Left ventricle myocardium inferior (tissue), 1 donor: ENCODE measurements at places on chromosomes 1 and 21. TPM values are rescaled to one million over a fixed set of nuclear protein-coding genes. Genes with fewer than 3 reads are reported as not detected.

DNA sequence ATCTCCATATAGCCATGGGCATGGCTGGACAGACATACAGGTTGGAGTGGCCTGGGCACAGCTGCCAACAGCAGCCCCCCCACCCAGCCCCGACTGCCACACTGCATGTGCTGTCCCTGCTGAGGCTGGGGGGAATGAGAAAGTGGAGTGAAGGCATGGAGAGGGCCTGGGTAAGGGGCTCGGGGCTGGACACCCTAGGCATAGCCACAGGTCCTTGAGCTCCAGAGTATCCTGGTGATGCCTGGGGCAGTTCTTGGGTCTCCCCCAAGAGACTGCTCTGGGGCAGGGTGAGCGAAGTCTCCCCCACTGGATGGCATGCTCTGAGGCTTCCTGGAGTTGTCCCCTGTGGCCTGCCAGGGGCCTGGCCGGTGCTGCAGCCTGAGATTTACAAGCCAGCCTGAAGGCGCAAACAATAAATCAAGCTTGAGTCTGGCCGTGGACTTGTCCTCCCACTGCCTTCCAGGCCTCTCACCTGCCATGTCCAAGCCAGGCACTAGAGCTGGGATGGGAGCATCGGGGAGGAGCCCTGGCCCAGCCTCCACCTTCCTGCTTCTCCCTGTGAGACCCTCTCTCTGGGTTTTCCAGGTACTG is 53.6 kb downstream of the FOXO6 start:
- peaks cover 16% of the 10 kb centered on the region for H3K27me3 ChIP-seq
- H3K4me1 ChIP-seq = peaks cover 22% of the 10 kb centered on the region
- DNase-seq = no peak

DNA sequence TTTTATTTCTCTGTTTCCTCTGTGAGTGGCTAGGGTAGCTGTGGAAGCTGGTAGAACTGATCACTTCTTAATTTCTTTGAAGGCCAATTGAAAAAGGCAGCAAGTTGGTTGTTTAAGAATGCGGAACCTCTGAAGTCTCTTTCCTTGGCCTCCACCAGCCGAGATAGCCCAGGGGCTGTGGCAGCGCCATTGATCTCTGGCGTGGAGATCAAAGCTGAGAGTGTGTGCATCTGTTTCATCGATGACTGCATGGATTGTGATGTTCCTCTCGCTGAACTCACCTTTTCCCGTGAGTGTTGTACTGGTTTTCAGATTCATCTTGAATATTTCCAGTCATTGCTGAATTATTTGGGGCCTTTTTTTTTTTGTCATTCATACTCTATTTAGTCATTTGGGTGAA is 97.7 kb downstream of the VPS13D start:
- H3K27ac ChIP-seq = no peak overlapping the region
- peaks cover 71% of the 10 kb centered on the region for H3K36me3 ChIP-seq
- no peak for DNase-seq
- H3K4me3 ChIP-seq = no peak overlapping the region
- no peaks in the 10 kb centered on the region for H3K27me3 ChIP-seq

OR2L5 gene
- not detected for total RNA-seq

DNA sequence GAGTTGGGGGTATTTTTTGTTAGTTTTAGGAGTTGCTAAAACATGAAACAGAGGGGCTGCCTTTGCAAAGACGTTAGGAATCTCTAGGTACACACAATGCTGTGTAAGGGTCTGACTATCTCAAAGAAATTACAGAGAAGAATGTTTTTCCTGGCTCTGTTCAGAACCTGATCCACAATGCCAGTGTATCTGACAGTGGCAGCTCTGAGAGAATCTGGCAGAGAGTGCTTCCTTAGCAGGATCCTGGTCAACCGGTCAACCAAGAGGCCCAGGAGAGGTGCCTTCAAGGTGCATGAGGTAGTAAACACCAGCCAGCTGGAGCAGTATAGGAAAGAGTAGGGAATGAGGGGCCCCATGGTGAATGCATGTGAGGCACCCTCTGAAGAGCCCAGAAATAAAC is 40.9 kb upstream of the RGS1 start:
- H3K27me3 ChIP-seq = no peaks in the 10 kb centered on the region
- no peak overlapping the region for H3K4me3 ChIP-seq
- no peak overlapping the region for H3K27ac ChIP-seq
- peaks cover 11% of the 10 kb centered on the region for H3K4me1 ChIP-seq
- H3K36me3 ChIP-seq = no peaks in the 10 kb centered on the region

GRCh38 chr1:171864308-171864707 is 23.0 kb downstream of the DNM3 start:
- H3K27ac ChIP-seq = no peak overlapping the region
- H3K36me3 ChIP-seq = no peaks in the 10 kb centered on the region
- no peak overlapping the region for H3K4me3 ChIP-seq
- H3K27me3 ChIP-seq = no peaks in the 10 kb centered on the region

TTC39A gene
- total RNA-seq = 25.7 TPM

IL12RB2 gene
- total RNA-seq = 0.33 TPM

GRCh38 chr1:213369465-213369864 is 318.4 kb downstream of the RPS6KC1 start:
- no peaks in the 10 kb centered on the region for H3K36me3 ChIP-seq

DNA sequence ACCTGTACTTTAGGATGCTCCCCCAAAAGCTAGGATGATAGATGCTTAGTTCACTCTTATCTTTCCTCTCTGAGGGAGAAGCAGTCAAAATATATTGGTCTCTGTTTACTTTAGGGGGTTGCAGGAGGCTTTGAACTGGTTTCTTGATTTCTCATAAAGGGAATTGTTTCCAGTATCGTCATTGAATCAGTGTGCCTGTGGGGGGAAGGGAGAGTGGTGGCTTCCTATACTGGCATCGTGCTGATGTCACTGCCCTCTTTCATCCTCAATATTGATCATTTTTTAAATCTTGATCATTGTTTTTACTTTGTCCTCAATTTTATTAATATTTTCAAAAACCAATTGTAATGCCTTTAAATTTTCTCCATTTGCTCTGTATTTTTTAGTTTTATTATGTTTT is 40.2 kb upstream of the CFHR3 start:
- H3K27me3 ChIP-seq = no peaks in the 10 kb centered on the region
- H3K36me3 ChIP-seq = peaks cover 16% of the 10 kb centered on the region
- no peak for DNase-seq
- no peak overlapping the region for H3K4me3 ChIP-seq
- H3K27ac ChIP-seq = no peak overlapping the region

DNA sequence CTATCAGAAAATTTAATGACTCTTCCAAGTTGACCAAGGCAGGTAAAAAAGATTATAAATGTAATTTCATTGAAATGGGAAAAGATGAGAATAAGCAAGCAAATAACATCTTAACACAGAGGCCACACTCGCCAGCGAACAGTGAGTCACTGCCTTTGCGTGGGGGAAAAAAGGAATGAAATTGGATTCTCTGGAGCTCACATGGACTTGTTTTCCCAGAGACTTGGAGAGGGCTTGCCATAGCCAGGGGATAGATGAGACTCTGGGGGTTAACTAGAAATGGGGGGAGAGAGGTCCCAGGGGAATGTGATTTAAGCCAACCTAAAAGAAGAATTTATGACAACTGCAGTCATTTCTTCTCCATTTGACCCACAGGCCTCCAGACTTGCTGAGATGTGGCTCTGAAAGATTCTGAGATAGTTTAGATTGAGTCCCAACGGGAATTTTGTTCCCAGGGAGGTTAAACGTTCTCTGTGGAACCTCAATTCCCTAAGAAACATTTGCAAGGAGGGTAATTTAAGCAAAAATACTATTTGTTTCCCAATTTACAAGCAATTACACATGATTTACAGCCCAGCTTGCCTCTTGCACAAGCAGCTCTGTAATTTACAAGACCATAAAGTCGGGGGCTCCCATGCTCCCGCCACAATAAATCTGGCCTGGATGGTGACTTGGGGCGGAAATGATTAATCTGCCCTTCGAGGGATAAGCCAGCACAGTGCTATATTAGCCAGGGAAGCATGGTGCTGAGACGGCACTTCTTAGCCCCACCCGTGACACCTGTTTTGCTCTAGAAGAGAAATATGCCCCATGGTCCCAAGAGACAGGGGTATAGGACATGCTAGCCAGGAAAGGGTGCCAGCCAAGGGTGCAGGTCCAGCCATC is 68.8 kb downstream of the GRIK3 start:
- no peak for DNase-seq
- H3K4me3 ChIP-seq = no peak overlapping the region
- no peaks in the 10 kb centered on the region for H3K4me1 ChIP-seq
- no peak overlapping the region for H3K27ac ChIP-seq
- no peaks in the 10 kb centered on the region for H3K36me3 ChIP-seq
- H3K27me3 ChIP-seq = peaks cover 37% of the 10 kb centered on the region

- H3K27ac ChIP-seq = no peak overlapping the region
- no peak for DNase-seq
- no peak overlapping the region for H3K4me3 ChIP-seq
- peaks cover 30% of the 10 kb centered on the region for H3K36me3 ChIP-seq
These were observed 31.5 kb downstream of the WNT2B start for GRCh38 chr1:112540226-112540794.

A3GALT2 gene
- total RNA-seq = not detected

GCSAML gene
- 0.19 TPM for total RNA-seq

GRCh38 chr1:104156738-104157137 is 407.0 kb downstream of the AMY1C start:
- DNase-seq = no peak
- H3K36me3 ChIP-seq = no peaks in the 10 kb centered on the region
- H3K4me3 ChIP-seq = no peak overlapping the region
- H3K27me3 ChIP-seq = no peaks in the 10 kb centered on the region
- no peaks in the 10 kb centered on the region for H3K4me1 ChIP-seq

GRCh38 chr1:2495546-2495945 is 19.5 kb downstream of the PLCH2 start:
- no peak overlapping the region for H3K27ac ChIP-seq
- no peak overlapping the region for H3K4me3 ChIP-seq
- no peaks in the 10 kb centered on the region for H3K4me1 ChIP-seq
- H3K27me3 ChIP-seq = peaks cover 66% of the 10 kb centered on the region

- no peaks in the 10 kb centered on the region for H3K4me1 ChIP-seq
- DNase-seq = no peak
- no peak overlapping the region for H3K4me3 ChIP-seq
These were observed 36.8 kb upstream of the DIRAS3 start for GRCh38 chr1:68087184-68087583.

DNA sequence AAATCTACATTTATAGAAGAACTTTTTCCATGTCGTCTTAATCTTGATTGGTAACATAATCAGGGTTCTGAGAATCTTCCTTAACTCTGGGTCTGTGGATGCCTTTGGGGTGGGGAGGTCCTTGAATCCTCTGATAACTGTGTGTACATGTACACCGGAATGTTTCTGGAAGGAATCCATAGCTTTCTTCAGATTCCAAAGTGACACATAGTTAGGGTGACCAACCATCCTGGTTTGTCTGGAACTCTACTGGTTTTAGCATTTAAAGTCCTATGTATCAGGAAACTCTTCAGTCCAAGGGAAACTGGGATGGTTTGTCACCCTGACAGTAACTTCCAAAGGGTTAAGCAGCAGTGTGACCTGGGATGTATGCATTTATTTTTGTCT is 16.8 kb downstream of the STRIP1 start:
- H3K27ac ChIP-seq = peak overlapping the region; percentile 69
- no peaks in the 10 kb centered on the region for H3K27me3 ChIP-seq
- H3K4me1 ChIP-seq = peaks cover 47% of the 10 kb centered on the region
- H3K36me3 ChIP-seq = peaks cover 100% of the 10 kb centered on the region
- DNase-seq = no peak

DIRAS3 gene
- total RNA-seq = 32.6 TPM

TBX15 gene
- 0.63 TPM for total RNA-seq

DNA sequence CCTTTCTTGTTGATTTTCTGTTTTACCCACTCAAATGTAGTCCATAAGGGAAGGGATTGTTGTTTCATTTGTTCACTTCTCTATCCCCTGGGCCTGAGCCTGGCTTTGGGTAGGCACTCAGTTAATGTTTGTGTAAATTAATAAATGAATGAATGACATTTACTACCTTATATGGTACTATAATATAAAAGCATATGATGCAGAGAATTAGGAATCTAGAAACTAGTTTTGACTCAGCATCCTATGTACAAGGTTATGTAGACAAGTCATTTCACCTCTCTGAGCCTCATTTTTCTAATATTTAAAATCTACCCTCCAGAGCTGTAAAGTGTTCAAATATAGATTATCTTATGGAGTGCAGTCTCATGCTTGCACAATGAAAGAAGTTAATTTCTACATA is 68.9 kb upstream of the S1PR1 start:
- H3K36me3 ChIP-seq = no peaks in the 10 kb centered on the region
- H3K27me3 ChIP-seq = no peaks in the 10 kb centered on the region
- no peak for DNase-seq
- no peak overlapping the region for H3K4me3 ChIP-seq
- peaks cover 29% of the 10 kb centered on the region for H3K4me1 ChIP-seq

GUCA2A gene
- total RNA-seq = not detected

IQCC gene
- 0.71 TPM for total RNA-seq

DNA sequence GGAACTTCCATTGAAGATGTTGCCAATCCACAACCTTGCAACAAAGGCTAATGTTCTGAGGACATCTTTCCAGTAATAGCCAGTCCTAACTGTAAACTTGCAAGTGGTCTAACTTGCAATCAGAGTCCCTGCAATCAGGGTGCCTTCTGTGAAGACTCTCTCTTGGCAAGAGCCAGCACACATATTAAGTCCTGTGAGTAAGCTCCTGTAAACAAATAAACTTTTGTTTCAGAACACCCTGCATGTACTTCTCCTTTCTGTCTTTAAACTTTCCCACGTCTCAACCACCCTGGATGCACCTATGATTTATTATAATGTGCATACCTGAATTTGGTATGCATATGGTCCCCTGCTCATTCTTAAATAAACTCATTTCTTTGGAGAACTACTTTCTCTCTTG is 9.1 kb downstream of the GBP7 start:
- no peaks in the 10 kb centered on the region for H3K4me1 ChIP-seq
- no peak for DNase-seq
- H3K27me3 ChIP-seq = no peaks in the 10 kb centered on the region

GRCh38 chr1:171081763-171082201 is 8.9 kb upstream of the FMO3 start:
- H3K36me3 ChIP-seq = no peaks in the 10 kb centered on the region
- peak overlapping the region; percentile 71 for H3K27ac ChIP-seq
- no peak for DNase-seq
- H3K4me1 ChIP-seq = peaks cover 37% of the 10 kb centered on the region
- no peak overlapping the region for H3K4me3 ChIP-seq

FMO5 gene
- 3.2 TPM for total RNA-seq

- H3K27me3 ChIP-seq = peaks cover 23% of the 10 kb centered on the region
- H3K4me3 ChIP-seq = peak overlapping the region; percentile 93
- no peak for DNase-seq
- peak overlapping the region; percentile 98 for H3K27ac ChIP-seq
- peaks cover under 1% of the 10 kb centered on the region for H3K36me3 ChIP-seq
These were observed 265 bp downstream of the NRDC start for GRCh38 chr1:51878308-51878615.

DNA sequence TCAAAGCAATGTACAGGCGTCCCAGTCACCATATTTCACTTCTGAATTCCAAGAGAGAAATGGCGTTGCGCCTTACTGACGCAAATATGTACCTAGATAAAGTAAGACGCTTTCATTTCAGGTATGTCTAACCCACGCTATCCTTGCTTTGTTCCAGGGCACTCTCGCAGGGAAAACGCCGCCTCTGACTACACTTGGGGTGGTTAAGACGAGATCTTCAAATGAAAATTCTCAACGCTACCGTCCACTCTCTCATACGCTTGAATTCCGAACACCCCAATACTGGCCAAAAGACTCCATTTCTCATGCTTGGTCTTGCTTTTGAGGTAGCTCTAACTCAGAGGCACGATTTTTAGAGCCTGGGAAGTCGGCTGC is 736 bp upstream of the ZMPSTE24 start:
- H3K4me1 ChIP-seq = peaks cover 73% of the 10 kb centered on the region
- peak overlapping the region; percentile 96 for H3K27ac ChIP-seq
- no peak for DNase-seq
- H3K4me3 ChIP-seq = peak overlapping the region; percentile 78
- no peaks in the 10 kb centered on the region for H3K27me3 ChIP-seq
